Activated CD8-positive, alpha-beta memory T cell treated with anti-CD3 and anti-CD28 coated beads for 24 hours (primary cell): ENCODE measurements at places on chromosomes 7 and 10.
A peak's percentile ranks its signal among the peaks of the same experiment; 100 is the strongest.

DNA sequence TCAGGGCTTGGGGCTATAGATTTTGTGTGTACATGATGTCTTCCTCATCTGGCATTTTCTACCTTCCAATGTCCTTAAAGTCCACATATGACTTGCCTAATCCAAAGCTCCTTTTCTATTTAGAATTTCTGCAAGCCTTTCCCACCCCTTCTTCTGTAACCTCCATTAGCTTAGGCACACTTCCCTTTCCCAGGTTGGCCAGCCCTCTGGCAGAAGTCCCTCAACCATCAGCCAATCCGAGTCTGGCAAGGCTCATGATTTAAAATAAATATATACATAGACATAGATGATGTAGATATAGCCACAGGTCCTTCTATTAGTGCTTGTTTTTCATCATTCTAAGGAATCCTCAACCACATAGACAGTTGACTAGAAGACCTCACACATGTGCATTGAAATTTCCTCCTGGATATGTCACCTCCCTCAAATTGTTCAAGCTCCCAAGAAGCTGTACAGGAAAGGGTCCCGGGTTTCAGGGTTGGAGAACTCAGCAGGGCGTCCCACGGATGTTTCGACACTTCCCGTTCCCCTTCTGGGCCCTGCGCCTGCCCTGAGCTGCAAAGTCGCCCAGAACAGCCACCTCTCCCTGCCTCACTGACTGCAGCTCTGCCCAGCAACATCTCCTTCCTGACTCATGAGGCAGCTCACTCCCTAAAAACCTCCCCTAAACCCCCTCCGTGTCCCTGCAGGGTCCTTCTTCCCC lies 20.4 kb upstream of the PIK3AP1 start:
- no peak for DNase-seq

DNA sequence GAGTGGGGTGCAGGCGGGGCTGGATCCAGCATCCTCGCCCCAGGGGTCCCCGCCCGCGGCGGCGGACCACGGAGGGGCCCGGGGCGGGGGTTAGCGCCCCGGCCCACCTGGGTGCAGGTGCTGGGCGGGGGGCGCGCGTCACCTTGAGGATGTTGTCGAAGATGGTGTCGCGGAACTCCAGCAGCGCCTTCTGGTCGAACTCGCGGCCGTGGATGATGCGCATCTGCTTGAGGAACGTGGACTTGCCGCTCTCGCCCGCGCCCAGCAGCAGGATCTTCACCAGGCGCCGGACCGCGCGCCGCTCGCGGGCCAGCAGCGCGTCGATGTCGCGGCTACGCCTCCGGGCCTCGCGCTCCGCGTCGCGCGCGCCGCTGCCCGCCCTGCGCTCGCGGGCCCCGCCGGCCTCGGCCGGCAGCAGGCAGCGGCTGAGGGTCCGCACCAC lies 376 bp downstream of the GNA12 start:
- DNase-seq = peak; percentile 67

DNA sequence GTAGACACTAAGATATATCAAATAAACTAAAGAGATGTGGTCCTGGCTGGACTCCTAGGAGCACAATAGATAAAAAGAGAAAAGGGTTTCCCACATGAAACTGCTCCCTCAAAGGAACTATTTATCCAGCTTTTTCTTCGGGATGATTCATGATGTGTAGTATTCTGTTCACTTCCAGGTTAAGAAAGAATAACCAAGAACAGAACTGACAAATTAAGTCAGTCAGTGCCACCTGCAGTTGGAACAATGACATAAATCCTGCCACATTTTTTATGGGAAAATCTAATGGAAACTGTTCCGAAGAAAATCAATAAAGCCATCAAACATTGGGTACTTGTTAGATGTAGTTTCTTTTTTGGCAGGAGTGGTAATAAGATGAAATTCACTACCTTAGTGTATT lies 87.1 kb downstream of the POLR1F start:
- no peak for DNase-seq

DNA sequence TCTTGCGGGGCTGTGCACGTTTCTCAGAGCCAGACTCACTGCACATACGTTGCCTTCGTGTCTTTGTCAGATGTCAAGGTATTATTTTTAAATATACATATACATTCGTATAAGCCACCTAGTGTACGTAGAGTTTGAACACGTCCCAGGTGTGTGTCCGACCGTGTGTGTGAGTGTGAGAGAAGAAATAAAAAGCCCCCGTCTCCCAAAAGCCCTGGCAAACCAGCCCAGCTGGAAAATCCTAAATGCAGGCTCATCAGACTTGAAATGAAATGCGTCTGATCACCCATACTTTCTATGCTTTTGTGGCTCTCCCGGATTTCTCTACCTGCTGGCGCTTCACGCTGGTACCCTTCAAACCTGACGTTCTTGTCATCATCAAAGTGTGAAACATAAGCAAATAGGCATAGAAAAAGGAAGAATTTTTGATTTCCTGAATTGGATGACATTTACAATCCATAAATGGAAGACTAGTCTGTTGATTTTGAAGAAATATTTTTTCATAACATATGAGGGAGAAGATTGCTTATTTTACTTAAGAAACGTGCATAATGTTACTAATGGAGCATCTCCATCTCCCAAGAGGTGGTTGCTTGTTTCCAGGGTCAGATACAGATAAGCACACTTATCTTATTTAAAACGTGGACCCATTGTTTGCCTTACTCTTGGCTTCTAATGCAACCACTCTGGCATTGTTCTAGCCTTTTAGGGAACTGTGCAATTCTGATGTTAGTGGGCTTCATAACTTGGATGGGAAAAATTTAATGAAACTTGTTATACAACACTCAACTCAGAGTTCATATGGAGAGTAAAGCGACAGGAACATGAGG lies 971 bp downstream of the PRKG1 start:
- DNase-seq = no peak

DNA sequence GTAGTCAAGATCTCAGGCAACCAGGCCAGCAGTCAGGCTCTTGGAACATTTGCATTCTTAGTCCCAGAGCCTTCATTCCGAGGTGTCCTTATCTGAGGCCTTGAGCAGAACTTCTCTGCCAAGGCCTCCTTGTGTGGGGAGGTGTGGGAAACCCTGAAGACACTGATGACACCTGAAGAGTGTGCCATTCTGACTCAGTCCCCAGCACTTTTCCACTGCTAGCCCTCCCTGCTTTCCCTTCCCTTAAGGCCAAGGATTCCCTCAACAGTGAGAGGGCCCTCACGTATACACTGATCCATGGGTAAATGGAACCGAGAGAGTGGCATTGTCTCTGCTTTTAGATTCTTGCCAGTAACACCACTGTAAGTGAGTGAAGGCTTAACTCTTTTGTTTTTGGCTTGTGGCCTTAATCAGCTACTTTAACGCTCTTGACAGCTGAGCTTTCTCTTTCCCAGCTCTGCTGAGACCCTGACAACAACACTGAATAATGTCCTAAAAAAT lies 30.3 kb downstream of the TRDMT1 start:
- DNase-seq = no peak

GRCh38 chr10:30002426-30003266 lies 56.7 kb downstream of the JCAD start:
- peak; percentile 79 for DNase-seq

DNA sequence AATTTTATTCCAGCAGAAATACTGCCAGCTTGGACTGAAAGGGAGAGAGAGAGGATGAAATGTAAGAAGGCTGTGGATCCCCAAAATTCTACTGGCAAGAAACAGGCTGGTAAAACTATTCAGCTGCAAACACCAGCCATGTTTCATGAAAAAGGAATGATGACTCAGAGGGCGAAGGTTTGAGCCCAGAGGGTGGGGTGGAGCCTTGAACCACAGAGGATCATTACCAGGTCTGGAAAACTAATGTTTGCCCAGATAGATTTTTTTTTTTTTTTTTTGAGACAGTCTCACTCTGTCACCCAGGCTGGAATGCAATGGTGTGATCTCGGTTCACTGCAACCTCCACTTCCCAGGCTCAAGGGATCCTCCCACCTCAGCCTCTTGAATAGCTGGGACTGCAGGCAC lies 41.7 kb upstream of the NRF1 start:
- no peak for DNase-seq

DNA sequence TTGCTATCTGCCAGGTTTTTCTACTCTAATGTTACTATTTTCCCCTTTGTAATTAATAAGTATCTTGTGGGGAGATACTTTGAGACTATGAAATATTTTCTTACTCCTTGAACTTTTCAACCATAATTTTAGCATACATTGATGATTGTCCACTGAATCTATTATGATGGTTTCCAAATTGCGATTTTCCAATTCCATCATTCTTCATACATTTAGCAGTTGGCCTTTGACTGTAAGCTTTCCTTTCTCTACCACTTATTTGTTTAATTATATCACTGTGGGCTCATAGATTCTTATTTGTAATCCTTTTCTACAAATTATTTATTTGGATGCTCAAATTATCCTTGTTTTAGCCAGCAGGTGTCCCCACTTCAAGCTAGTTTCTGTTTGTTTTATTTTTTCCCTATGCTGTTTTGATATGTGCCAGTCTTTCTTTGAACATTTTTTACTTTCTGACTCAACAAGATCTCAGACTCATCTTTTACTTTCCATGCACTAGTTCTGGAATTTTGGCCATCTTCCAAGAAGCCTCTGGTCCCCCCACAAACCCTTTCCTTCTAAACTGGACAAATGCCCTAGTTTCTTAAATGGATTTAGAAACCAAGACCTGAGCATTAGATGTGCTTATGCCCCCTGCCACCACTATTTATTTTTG lies 11.4 kb upstream of the MRPS16 start:
- no peak for DNase-seq

GRCh38 chr7:91517201-91517785 lies 253.1 kb downstream of the FZD1 start:
- DNase-seq = no peak

- DNase-seq = no peak
Observed at GRCh38 chr7:150787321-150788281, 12.6 kb downstream of the TMEM176B start.

- DNase-seq = no peak
Observed at GRCh38 chr7:42156291-42156865, 80.6 kb downstream of the GLI3 start.

GRCh38 chr10:13665516-13666262 lies 78.9 kb downstream of the PRPF18 start:
- DNase-seq = no peak

DNA sequence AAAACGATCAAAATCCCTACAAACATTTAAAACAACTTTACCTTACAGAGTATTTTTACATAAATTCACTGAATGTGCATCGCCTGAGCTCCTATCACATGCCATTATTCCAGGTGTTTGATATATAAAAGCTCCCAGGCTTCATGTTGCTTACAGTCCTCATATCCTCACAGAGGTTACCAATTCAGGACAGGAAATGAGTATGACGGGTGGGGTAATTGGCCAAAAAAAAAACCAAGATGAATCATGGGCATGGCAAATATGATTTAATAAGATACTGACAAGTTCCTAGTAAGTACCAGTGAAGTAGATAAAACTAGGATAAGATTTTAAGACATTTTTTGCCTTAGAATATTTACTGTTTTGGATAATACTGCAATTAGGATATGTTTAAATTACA lies 135.8 kb downstream of the KMT2E start:
- DNase-seq = no peak

DNA sequence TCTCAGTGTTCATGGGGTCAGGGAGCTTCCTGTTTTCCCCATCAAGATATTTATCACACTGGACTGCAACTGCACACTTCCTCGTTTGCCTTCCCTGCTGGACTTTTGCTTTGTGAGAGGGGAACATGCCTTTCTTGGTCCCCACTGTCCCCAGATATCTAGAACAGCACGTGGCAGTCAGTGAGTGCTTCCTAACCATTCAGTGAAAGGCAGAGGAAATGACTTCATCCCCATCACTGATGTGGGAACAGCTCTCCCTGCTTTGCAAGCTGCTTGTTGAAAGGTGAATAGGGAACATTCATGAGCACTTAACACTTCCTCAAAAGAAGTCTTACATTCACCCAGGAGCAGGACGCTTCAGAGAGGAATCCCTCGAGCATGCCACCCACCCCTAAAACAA lies 135.4 kb downstream of the MYOF start:
- no peak for DNase-seq

DNA sequence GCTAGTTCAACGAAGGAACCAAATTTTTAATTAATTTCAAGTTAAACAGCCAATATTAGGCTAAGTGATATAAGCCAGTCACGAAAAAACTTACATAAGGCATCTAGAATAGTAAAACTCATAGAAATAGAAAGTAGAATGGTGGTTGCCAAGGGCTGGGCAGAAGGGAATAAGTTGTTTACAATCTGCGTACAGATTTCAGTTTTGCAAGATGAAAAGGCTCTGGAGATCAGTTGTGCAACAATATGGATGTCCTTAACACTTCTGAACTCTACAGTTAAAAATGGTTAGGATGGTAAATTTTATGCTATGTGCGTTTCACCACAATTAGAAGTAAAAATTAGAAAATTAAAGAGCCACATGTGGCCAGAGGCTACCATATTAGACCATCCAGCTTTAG lies 13.3 kb downstream of the SCRN1 start:
- DNase-seq = no peak

DNA sequence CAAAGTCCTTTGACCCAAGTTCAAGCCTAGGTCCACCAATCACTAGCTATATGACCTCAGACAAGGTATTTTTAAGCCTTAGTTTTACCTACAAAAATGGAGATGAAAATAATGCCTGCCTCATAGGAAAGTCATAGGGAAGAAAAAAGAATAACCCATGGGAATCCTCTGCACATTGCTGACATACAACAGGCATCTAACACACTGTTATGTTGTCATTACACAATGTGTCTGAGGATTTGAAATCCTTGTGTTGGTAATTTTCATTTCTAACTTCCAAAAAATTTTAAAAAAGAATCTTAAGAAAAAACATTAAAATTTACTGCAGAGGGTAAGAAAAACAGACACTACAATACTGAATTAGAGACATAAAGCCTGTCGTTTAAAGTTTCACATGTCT lies 5.7 kb downstream of the ANK3 start:
- no peak for DNase-seq

GRCh38 chr10:101690461-101690860 lies 4.5 kb downstream of the FBXW4 start:
- no peak for DNase-seq

DNA sequence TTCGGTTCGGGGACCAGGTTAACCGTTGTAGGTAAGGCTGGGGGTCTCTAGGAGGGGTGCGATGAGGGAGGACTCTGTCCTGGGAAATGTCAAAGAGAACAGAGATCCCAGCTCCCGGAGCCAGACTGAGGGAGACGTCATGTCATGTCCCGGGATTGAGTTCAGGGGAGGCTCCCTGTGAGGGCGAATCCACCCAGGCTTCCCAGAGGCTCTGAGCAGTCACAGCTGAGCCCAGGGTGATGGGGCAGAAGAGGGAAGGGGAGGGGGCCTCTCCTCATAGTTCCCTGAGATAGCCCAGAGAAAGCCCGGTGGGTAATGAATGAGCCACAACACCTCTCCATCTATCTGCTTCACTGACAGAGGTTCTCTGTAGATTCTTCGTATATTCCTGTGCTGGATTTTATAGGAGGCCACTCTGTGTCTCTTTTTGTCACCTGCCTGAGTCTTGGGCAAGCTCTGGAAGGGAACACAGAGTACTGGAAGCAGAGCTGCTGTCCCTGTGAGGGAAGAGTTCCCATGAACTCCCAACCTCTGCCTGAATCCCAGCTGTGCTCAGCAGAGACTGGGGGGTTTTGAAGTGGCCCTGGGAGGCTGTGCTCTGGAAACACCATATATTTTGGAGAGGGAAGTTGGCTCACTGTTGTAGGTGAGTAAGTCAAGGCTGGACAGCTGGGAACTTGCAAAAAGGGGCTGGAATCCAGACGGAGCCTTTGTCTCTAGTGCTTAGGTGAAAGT lies 16.4 kb downstream of the PRSS2 start:
- DNase-seq = peak; percentile 65

- DNase-seq = peak; percentile 80
Observed at GRCh38 chr10:111076191-111076681, 593 bp upstream of the ADRA2A start.
